Prostate gland (tissue), 2 donors: ENCODE measurements at places on chromosomes 2 and 18. TPM values are rescaled to one million over a fixed set of nuclear protein-coding genes. Genes with fewer than 3 reads are reported as not detected.
A peak's percentile ranks its signal among the peaks of the same experiment; 100 is the strongest.

DNA sequence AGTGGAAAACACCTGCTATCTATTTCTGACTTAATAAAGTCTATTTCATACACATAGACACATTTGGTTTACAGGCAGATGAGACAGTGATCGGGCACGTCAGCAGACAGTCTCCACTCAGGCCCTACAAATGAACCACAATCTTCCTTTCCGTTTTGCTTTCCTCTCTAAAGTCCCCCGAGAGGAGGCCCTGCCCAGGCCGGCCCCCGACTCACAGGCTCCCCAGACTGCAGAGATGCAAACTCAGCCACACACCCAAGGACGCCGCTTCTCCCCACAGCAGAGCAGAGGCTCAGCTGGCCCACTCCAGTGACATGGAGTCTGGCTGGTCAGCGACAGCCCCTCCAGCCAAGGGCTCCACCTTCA, 9.3 kb upstream of the MTERF4 start:
- no peaks in the 10 kb centered on the region for H3K4me1 ChIP-seq
- H3K27me3 ChIP-seq = no peaks in the 10 kb centered on the region
- H3K27ac ChIP-seq = no peak overlapping the region
- DNase-seq = no peak
- no peaks in the 10 kb centered on the region for H3K36me3 ChIP-seq
- no peak overlapping the region for H3K4me3 ChIP-seq

Gene NCKAP5
- 2.0 TPM for total RNA-seq

Gene ITSN2
- 42.8 TPM for total RNA-seq

- DNase-seq = no peak
- no peak overlapping the region for H3K4me3 ChIP-seq
- H3K27me3 ChIP-seq = no peaks in the 10 kb centered on the region
- H3K27ac ChIP-seq = no peak overlapping the region
Observed at GRCh38 chr2:24623535-24623934, 132.5 kb downstream of the NCOA1 start.

- DNase-seq = no peak
- no peaks in the 10 kb centered on the region for H3K36me3 ChIP-seq
- H3K27ac ChIP-seq = no peak overlapping the region
- H3K4me3 ChIP-seq = no peak overlapping the region
- H3K27me3 ChIP-seq = no peaks in the 10 kb centered on the region
Observed at GRCh38 chr2:133941666-133942065, 312.2 kb upstream of the MGAT5 start.

GRCh38 chr2:200449149-200449548, 60.7 kb downstream of the KCTD18 start:
- H3K4me3 ChIP-seq = no peak overlapping the region
- H3K27me3 ChIP-seq = no peaks in the 10 kb centered on the region
- H3K4me1 ChIP-seq = no peaks in the 10 kb centered on the region
- DNase-seq = no peak

Gene PDE1A
- total RNA-seq = 4.1 TPM

GRCh38 chr2:85278361-85278760, 49.4 kb downstream of the TGOLN2 start:
- no peaks in the 10 kb centered on the region for H3K36me3 ChIP-seq
- H3K4me1 ChIP-seq = no peaks in the 10 kb centered on the region
- peak overlapping the region; percentile 8 for H3K27ac ChIP-seq
- DNase-seq = no peak
- no peak overlapping the region for H3K4me3 ChIP-seq

Gene LPIN1
- 18.2 TPM for total RNA-seq

DNA sequence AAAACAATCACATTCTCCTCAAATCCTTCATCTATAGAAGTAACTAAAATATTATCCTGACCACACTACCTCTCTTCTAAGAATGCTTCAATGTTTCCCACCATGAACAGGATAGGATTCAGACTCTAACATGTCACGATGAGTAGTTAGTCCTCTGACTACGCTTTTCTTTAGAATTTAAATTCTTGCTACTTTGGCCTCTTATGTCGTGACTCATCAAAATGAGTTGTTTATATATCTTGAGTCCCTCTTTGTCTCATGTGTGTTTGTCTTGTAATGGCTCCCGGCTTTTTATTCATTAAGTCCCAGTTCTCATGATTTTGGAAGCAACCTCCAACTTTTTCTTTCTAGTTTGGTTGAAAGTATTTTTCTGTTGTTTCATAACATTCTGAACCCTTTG, 1289.2 kb downstream of the DSC3 start:
- no peak overlapping the region for H3K4me3 ChIP-seq
- no peaks in the 10 kb centered on the region for H3K4me1 ChIP-seq
- no peak for DNase-seq

Gene SLC9A4
- not detected for total RNA-seq

DNA sequence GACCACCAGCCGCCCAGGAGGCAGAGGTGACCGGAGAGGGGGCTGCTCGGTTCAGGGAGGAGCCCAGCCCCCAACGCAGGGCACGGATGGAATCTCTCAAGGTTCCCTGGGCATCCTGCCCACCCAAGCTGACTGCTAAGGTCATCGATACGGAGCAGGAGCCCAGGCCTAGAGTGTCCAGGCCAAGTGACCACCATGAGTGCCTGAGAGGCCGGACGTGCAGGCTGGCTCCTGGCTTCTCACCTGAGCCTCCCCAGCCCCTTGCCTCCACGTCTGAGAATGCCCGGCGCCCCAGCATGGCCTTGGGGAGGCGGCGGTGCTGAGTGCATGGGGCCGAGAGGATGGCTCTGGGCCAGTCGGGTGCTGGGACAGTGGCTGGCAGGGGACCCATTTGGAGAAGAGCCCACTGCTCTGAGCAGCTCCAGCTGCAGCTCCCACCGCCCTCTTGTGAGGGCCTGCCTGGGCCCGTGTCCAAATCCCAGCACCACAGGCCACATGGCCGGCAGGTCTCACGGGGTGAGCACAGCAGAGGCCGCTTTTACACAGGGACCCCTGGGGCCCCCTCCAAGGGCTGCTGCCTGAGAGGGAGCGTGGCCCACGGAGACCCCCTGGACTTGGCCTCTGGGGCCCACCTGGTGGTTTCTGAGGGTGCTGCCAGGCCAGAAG, 102.8 kb upstream of the CTDP1 start:
- H3K4me1 ChIP-seq = peaks cover 13% of the 10 kb centered on the region
- no peak overlapping the region for H3K4me3 ChIP-seq
- peak overlapping the region; percentile 52 for H3K27ac ChIP-seq

Gene CYBRD1
- 67.9 TPM for total RNA-seq

- no peaks in the 10 kb centered on the region for H3K4me1 ChIP-seq
- H3K27me3 ChIP-seq = no peaks in the 10 kb centered on the region
- H3K36me3 ChIP-seq = no peaks in the 10 kb centered on the region
- H3K27ac ChIP-seq = no peak overlapping the region
- no peak for DNase-seq
- H3K4me3 ChIP-seq = no peak overlapping the region
Observed at GRCh38 chr18:64055019-64055418, 85.1 kb downstream of the SERPINB8 start.

- no peaks in the 10 kb centered on the region for H3K27me3 ChIP-seq
- no peaks in the 10 kb centered on the region for H3K4me1 ChIP-seq
- H3K4me3 ChIP-seq = no peak overlapping the region
- no peaks in the 10 kb centered on the region for H3K36me3 ChIP-seq
- no peak for DNase-seq
- H3K27ac ChIP-seq = no peak overlapping the region
Observed at GRCh38 chr2:74566754-74567085, 12.2 kb downstream of the DOK1 start.

Gene LYPD6B
- 17.8 TPM for total RNA-seq
